Kidney glomerular epithelial cell (primary cell): ENCODE measurements at places on chromosomes 2 and 18.

GRCh38 chr2:121902171-121902591 lies 146.7 kb downstream of the TSN start:
- no peak for DNase-seq

DNA sequence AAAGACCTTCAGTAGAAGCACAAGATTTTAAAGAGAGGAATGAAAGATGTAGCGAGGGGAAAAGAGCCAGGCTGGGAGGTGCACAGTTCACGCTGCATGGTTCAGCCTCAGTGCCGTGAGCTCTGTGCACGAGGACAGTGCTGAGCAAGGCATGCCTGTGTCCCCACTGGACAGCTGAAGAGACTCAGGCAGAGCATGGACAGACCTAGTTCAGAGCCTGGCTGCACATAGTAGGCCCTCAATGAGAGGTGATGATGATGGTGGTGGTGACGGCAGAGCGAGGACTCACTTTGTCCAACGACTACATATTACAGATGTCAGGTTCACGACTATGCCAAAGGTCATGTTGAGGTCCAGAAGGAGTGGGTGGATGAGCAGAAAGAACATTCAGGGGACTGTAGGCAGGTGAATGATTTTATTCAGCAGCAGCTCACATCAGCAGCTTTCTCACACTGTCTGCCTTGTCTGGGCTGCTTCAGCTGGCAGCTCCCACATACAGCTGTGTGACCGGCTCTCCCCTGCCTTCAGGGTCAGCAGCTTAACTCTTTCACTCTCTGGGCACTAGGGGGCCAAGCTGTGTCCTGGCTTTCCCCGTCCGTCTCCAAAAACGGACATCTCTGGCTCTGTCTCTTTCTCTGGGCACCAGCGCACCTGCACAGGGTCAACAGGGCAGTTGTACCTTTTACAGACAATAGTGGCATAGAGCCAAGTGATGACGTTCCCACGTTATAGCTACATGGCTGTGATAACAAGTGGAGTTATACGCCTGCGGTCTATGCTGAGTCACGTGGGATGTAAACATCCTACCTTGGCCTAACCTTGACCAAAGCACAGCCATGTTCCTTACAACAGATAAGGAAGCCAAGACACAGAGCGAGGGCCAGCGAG lies 128.8 kb upstream of the MSH6 start:
- DNase-seq, result peak; percentile 57

GRCh38 chr2:32884346-32884745 lies 62.4 kb upstream of the LTBP1 start:
- DNase-seq, result no peak

GRCh38 chr2:223071139-223071538 lies 19.1 kb downstream of the KCNE4 start:
- DNase-seq, result no peak

- DNase-seq, result peak; percentile 70
These were observed 3.4 kb downstream of the ZEB2 start for GRCh38 chr2:144516411-144516980.

- peak; percentile 77 for DNase-seq
These were observed 151.6 kb downstream of the CSRNP3 start for GRCh38 chr2:165621086-165621560.

DNA sequence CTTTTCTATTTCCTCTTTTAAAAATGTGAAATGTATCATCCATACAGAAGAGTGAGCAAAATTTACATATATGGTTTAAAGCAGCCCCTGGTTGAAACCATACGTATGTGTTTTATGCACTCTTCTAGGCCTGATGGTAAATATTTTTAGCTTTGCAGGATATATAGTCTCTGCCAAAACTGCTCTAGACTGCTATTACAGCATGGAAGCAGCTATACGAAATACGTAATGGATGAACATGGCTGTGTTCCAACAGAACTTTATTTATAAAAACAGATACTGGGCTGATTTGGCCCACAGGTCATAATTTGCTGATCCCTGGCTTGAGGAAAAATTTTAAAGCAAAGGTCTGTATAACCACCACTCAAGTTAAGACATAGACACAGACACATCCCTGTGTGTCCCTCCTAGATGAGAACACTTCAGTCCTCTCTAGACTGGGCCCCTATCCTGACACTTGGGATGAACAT lies 42.5 kb upstream of the ATP8B1 start:
- no peak for DNase-seq

DNA sequence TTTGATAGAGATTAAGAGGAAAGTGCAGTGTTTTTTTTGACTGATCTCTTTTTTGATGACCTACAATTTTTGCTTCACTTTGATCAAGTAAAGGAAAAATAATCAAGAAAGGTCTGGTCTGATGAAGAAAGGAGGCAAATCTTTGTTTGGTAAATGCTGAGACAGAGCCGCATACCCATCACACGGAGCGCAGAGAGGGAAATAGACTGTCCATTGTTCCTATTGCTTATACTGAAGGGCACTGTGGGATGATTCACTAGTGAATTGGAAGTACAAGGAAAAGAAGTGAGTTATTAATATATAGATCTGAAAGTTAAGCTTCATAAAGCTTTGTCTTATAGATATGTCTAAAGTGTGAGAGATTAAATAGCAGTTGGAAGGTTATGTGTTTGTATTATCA lies 455.1 kb downstream of the PLCL1 start:
- DNase-seq, result no peak

DNA sequence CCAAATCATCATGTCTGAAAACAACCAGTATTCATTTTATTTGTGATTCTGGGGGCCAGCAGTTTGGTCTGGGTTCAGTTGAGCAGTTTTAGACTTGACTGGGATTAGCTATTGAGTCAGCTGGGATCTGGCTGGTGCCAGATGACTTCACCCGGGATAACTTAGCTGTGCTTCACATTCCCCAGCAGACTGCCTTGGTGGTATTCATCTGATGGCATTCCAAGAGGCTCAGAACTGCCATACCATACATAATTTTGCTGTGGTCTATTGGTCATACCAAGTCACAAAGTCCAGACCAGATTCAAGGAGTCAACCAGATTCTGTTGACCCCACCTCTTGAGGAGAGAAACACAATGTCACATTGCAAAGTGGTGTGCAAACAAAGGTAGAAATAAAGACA lies 7.8 kb upstream of the FSHR start:
- DNase-seq, result no peak
